ENCODE measurements at places on chromosomes 7 and 10.

GRCh38 chr10:84429926-84430520 is 101.6 kb downstream of the CCSER2 start:
- H3K27me3 ChIP-seq: no peaks in the 10 kb centered on the region
- H3K4me3 ChIP-seq: no peak overlapping the region
- no peaks in the 10 kb centered on the region for H3K4me1 ChIP-seq
- H3K36me3 ChIP-seq: peaks cover 2% of the 10 kb centered on the region

DNA sequence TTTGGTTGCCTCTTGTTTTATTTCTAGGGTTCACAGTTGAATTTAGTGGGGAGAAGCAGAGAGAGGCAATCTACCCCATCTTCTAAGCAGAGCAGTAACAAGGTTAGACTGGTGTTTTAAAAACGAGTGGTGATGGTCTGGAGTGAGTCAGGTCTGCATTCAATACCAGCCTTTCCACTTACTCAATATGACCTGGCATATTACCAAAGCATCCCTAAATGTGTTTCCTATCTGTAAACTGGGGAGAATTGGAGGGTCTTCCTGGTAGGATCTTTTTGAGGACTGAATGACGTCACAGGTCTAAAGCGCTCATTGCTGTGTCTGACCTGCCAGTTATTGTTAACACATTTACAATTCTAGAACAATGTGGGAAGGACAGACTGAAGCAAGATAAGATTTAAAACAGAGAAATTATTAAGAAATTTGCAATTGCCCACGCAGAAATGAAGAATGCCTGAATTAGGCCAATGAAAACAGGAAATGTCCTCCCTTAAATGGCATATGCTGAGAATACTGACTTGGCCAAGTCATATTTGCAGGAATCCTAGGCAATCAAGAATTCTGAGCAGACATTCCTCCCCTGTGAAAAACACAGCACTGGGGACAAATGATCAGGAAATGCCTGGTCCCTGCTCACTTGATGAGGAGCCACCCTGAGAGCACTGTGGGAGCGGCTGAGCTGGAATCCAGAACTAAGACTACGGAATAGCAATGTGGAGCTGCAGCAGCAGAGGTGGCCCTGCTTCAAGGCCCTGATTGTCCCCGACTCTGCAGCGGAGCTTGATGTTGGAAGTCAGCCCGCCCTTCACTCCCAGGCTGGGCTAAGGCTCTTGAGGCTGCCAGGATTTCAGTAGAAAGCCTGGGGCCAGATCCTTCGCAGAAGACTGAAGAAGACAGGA is 184.5 kb upstream of the CXCL12 start:
- H3K36me3 ChIP-seq: no peaks in the 10 kb centered on the region
- no peak for DNase-seq
- no peak overlapping the region for H3K4me3 ChIP-seq
- no peak overlapping the region for H3K27ac ChIP-seq
- no peaks in the 10 kb centered on the region for H3K27me3 ChIP-seq

GRCh38 chr10:11357439-11357838 is 254.0 kb downstream of the USP6NL start:
- no peak for DNase-seq
- no peaks in the 10 kb centered on the region for H3K4me1 ChIP-seq
- H3K27me3 ChIP-seq: no peaks in the 10 kb centered on the region
- no peak overlapping the region for H3K4me3 ChIP-seq
- H3K36me3 ChIP-seq: no peaks in the 10 kb centered on the region

- H3K27me3 ChIP-seq: no peaks in the 10 kb centered on the region
- no peak for DNase-seq
- no peak overlapping the region for H3K27ac ChIP-seq
Observed at GRCh38 chr7:815284-816216, 16.7 kb upstream of the SUN1 start.

DNA sequence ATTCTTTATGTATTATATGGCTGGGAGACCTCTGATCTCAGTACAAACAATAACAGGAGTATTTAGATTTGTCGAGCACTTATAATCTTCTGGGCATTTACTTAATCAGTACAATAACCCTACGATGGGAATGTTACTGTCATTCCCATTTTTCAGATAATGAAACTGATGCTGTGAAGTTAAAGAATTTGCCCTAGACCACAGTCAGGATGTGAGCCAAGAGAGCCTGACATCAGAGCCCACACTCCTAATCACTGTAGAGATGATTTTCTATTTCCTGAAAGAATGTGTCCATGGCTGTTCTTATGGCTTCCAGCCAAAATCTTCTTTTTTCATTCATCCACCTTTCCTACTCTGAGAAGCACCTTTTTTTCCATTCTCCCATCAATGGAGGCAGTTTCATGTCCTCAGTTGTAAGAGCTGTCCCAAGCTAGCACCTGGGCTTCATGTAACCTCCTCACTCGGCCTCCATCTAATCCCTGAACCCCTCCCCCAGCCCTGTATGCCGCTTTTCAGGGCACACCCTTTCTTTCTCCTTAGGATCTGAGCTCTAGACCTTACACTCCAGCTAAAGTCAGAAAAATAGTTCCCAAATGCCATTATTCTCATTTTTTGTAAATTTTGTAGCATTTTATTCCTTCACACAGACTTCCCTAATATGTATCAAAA is 12.2 kb upstream of the CAV1 start:
- no peaks in the 10 kb centered on the region for H3K27me3 ChIP-seq
- H3K27ac ChIP-seq: no peak overlapping the region
- no peaks in the 10 kb centered on the region for H3K36me3 ChIP-seq
- H3K4me3 ChIP-seq: no peak overlapping the region
- no peak for DNase-seq
- H3K4me1 ChIP-seq: no peaks in the 10 kb centered on the region

DNA sequence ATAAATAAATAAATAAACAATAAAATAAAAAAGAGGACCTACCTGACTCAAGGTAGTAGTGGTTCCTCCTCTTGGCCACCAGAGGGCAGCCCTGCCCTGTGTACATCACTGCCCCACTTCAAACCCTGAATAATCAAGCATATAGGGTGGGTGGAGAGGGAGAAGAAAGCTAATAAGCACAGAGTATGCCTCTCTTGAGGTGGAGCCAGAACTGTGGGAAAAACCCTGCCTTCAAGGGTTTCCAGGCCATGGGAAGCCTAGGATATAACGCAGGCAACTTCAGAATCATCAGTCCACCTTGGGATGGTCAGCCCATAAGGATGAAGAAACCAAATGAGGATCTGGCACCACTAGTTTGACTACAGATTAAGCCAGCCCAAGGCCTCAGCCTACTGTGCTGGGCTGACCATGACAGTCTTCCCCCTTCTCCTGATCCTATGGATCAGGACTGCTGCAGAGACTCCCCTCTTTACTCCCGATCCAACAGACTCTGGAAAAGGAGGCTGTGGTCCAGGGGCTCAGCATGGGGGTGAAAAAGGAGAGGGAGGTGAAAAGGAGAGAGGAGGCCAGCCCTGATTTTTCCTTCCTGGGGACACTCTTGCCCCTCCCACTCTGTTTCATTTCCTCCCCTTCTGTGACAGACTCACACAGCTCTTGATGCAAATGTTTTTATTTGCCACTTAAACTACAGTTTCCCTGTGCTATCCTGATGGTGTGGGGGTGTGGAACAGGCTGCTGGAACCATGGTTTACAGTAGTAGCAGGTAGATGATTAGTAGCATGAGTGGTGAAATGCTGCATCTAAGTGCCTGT is 10.1 kb downstream of the AVPI1 start:
- H3K4me3 ChIP-seq: no peak overlapping the region
- peaks cover 76% of the 10 kb centered on the region for H3K36me3 ChIP-seq
- H3K27ac ChIP-seq: no peak overlapping the region

DNA sequence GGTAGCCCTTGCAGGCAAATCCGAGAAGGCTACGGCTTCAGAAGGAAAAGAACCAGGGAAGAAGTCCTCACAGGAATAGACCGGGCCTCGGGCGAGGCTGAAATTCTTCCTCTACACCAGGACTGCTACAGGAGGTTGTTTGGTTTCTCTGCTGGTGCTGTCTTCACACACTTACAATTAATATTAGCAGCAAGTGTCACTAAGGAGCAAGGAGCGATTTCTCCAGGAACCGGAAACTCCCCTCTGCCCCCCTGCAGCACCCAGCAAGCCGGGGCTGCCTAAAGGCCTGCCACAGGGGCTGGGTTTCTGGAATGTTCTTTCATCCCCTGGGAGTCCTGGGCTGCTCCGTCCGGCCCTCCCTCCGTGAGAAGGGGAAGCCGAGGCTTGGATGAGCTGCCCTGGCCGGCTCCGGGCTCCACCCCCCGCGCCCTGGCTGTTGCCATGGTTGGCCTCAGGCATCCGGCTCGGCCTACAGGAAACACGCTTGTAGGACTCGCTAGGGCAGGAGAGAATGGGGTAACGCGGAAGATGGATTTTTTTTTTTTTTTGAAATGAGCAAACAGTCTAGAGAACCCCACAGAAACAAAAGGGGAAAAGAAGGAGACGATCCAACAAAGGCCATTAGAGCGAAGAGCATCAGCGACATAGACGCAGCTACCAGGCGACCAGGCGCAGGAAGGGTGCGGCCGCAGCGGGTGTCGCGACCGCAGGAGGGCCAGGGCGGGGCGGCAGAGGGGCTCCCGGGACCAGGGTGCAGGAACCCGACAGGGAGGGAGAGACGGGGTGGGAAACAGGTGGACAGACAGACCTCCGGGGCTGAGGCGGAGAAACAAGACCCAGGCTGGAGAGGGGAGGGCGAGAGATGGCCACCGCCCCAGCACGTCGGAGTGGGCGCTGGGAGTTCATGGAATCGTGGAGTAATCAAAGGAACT is 33.0 kb downstream of the EN2 start:
- H3K4me3 ChIP-seq: peak overlapping the region; percentile 27
- H3K27me3 ChIP-seq: no peaks in the 10 kb centered on the region
- no peaks in the 10 kb centered on the region for H3K4me1 ChIP-seq
- no peaks in the 10 kb centered on the region for H3K36me3 ChIP-seq
